Activated gamma-delta T cell (primary cell): ENCODE measurements at places on chromosomes 1 and 21.

DNA sequence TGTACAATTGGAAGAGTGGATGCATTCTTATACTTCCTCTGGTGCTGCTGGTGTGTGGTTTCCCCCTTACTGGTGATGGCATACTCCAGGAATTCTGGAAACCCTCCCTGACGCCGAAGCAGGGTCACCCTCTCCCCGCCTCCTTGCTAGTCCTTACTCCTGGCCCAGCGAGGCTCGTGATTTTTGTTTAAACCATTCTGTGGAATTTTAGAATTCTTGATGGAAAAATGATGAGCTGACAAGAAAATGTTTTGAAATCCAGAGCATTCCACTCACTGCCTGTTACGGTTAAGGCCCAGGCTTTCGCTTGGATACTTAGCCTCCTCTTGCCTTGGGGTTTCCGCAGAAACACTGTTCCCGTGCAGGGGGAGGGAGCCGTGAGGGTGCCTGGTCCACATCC is 41.1 kb downstream of the IL6R start:
- no peak for DNase-seq

DNA sequence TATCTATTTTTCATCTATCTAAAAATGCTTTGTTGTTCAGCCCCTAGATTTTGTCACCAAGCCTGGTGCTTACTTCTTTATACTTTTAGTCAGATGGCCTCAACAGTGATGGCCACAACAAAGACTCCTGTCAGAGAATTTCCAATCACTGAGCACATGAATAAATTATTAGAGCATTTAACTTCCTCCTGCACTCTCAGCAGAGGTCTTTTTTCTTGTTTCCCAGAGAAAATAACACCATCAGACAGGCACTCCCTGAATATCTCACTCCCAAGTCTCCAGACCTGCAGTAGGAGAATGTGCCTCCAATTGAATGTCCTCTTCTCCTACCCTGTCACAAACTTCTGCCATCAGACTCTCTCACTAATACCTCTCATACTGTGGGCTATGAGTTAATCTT is 616.0 kb upstream of the NR5A2 start:
- DNase-seq: no peak

GRCh38 chr1:7899741-7900140 is 40.9 kb downstream of the TNFRSF9 start:
- no peak for DNase-seq

- no peak for DNase-seq
Measured at GRCh38 chr1:228417483-228418203, 982 bp upstream of the TRIM17 start.

- DNase-seq: no peak
Measured at GRCh38 chr1:96674915-96675314, 46.7 kb upstream of the PTBP2 start.

- DNase-seq: no peak
Measured at GRCh38 chr1:234253732-234254131, 119.5 kb upstream of the COA6 start.

DNA sequence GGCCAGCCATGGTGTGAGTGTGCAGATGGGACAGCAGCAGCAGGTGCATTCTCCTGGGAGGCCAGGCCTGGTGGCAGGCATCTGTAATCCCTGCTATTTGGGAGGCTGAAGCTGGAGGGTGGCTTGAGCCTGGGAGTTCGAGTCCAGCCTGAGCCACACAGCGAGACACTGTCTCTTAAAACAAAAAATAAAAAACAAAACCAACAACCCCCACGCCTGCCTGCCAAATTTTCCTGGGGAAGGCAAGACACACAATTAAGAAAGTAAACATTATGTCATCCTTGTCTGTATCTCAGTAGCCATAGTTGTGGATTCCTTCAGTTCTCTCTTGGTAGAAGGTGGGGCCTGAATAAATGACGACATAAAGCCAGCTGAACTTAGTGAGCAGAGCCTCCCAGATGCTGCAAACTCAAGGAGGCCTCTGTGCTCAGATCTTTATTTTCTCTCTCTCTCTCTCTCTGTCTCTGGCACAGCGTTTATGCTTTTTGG is 57.6 kb upstream of the CD34 start:
- no peak for DNase-seq

GRCh38 chr1:238660849-238661248 is 725.5 kb upstream of the CHRM3 start:
- DNase-seq: no peak

- no peak for DNase-seq
Measured at GRCh38 chr1:7171574-7171973, 386.3 kb downstream of the CAMTA1 start.

- DNase-seq: no peak
Measured at GRCh38 chr1:31795801-31796621, 19.8 kb downstream of the SPOCD1 start.

GRCh38 chr1:81554108-81554507 is 246.6 kb upstream of the ADGRL2 start:
- DNase-seq: no peak

GRCh38 chr1:174134003-174134659 is 25.2 kb upstream of the RABGAP1L start:
- no peak for DNase-seq

DNA sequence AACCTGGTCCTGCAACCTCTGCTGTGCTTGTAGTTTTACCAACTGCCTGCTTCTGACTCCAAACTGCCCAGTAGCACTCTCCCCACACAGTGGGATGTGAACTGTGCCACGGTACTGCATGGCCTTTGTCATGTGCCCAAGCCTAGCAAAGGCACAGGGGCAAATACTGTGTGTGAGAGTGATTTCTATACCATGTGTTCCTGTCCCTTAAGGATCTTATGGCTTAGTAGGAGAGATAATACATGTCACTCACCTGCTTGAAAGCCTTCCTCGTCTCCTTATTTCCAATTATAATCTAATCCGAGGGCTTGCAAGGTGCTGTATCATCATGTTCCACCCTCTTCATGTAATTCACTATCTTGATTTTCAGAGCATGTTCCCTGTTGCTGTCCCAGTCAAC is 51.3 kb downstream of the UBE4B start:
- DNase-seq: no peak

GRCh38 chr1:223538981-223539380 is 126.5 kb downstream of the CAPN8 start:
- DNase-seq: no peak

DNA sequence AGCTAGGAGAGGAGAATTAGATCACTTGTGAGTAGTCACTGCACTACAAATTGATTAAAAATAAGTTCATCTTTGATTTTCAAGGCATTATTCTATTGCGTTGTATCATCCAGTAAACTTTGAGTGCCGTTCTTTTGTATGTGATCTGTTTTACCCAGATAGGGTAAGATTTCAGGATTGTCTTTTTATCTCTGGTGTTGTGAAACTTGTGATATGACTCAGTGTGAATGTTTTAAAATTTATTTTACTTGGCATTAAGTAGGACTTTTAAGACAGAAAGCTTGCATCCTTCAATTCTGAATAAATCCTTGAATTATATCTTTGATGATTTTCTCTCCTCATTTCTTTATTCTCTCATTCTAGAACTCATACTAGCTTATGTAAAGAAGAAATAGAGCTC is 93.3 kb upstream of the ADAMTS5 start:
- no peak for DNase-seq

GRCh38 chr1:33680281-33680840 is 183.5 kb upstream of the HMGB4 start:
- no peak for DNase-seq

GRCh38 chr1:93824834-93825233 is 54.2 kb downstream of the DNTTIP2 start:
- DNase-seq: no peak

GRCh38 chr1:66253330-66253921 is 280.5 kb upstream of the SGIP1 start:
- no peak for DNase-seq

- no peak for DNase-seq
Measured at GRCh38 chr1:10578070-10578469, 103.3 kb downstream of the PEX14 start.

DNA sequence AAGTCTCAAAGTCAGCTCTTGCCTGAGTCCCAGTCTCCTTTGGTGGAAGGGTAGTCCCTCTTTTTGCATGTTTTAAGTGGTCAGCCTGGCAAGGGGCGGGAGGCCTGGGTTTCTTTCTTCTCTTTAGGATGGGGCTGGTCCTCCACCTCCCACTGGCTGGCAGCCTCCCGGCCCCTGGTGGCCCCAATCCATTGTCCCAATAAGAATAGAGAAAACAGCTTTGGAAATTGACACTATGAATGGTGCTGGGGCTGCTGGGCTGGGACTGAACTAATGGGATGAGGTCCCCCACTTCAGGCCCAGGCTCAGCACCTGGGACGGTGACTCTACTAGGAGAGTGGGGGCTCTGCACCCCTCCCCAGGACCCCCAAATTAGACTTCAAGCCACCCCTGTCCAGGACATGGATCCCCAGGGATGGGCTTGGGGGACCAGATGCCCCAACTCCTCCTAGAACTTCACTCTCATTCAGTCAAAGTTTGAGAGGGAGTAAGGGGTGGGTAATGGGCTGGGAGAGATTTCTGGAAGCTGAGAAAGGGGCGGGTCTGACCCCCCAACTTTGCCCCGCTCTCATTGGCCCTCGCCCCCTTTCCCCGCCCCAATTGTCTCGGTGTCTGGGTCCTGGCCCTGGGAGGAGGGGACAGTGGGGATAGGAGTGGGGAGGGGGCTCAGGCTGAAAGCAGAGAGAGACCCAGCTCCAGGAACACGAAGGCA is 18.2 kb downstream of the SLC27A3 start:
- no peak for DNase-seq

DNA sequence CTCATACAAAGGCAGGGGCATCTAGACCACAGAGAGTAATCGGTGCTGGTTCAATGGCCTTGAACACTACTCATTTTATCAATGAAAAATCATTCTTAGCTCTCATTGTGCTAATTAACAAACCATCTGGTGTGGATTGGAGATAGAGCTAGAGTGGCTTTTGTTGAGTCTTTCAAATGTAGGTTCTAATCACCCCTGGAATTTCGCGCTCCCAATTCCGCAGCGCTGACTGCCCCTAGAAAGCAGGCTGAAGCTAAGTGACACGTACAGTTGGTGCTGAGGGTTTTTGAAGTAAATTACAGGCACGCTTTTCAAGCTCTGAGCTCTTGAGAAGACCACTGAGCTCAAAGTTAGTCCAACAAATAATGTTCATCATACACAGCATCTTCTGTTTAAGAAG is 31.2 kb upstream of the CA6 start:
- no peak for DNase-seq

- no peak for DNase-seq
Measured at GRCh38 chr21:26818906-26819305, 26.3 kb downstream of the ADAMTS1 start.

- DNase-seq: no peak
Measured at GRCh38 chr1:87134625-87135328, 193.9 kb upstream of the LMO4 start.

GRCh38 chr1:229862017-229862774 is 204.8 kb upstream of the GALNT2 start:
- DNase-seq: no peak

DNA sequence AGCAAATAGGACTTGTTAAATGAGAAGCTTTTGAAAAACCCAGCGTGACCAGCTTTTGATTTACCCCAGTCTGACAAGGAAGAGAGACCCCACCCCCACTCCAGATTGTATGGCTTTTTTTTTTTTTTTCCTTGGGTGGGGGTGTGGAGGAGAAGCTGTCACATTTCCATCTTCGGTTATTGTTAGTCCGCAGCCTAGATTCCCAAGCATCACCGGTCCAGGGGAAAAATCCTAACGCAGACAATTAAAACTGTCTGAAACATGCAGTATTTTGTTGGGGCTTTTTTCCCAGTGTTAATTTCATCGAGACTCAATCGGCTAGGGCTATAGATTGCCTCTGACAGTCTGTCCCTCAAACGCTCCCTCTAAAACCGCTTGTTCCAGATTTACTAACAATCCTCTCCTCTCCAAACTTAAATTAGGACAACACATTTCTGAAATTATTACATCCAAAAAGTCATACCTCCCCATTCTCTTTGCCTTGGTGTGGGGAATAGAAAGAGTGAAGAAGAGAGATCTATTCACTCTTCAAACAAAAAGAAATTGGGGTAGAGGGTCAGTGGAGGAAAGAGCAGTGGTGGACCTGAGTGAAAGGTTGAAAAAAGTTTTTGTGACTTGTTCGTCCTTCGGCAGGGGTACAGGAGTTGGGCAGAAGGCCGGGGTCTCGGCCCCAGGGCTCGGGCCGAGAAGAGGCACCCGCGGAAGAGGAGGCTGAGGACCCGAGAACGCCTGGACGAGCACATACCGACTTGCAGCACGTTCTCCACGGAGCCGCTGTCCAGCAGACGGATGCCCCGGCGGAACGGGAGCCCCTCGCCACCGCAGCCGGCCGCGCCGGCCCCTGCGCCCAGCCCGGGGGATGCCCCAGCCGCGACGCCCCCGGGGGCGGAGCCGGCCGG is 1.1 kb downstream of the ZSWIM5 start:
- peak; percentile 25 for DNase-seq

DNA sequence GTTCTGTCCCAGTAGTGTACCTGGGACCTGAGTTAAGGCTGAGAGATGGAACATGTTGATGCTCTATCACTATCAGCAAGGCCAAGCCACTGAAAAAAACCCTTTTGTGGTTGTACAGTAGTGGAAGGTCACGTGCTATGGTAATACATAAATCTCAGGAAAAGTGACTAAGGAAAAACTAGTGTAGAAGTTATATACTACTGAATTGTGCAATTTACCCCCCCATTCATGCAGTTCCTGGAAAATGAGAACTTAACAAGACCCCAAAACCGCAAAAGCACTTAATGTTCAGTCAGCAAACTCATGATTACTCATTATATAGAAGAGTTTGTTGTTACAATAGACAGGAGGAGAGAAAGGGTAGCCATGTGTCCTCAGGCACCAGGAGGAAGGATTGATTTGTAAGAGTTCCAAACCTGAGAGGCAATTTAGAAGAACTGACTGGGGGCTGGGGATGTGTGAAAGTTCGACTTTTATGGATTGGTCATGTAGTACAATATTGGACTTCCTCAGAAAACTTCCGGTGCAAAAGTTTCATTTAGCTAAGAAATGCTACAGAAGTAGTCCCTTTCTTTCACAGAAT is 91.6 kb downstream of the RGL1 start:
- DNase-seq: no peak

DNA sequence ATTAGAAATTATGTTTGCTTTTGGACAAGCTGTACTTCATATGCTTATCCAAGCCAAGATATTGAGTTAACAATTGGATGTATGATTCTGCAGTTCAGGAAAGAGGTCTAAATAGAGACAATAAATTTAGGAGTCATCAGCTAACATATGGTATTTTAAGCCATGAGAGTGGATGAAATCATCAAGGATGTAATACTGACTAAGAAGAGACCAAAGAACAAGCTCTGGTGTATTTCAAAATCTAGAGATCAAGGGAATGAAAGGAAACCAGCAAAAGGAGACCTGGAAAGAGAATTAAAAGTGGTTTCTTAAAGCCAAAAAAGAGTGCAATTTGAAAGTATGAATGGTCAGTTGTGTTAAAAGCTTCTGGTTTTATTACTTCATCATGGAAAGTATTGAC is 183.6 kb upstream of the BEND5 start:
- no peak for DNase-seq

DNA sequence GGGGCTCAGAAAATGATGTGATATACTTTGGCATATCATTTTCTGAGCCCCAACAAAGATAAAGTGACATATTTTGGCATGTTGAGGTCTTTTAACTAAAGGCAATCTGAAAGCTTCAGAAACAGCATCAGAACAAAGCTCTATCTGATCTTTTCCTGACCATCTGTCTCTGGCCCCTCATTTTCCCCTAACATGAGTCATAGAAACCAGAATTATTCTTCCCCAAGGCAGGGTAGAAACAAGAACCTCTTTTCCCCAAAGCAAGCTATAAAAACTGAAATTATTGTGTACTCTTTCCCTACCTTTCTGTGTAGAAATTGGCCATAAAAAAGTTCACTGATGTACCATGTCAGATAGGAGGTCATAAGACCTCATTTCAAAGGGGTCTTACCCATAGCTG is 48.7 kb upstream of the PLA2G4A start:
- no peak for DNase-seq

- no peak for DNase-seq
Measured at GRCh38 chr1:201149400-201149799, 4.9 kb downstream of the TMEM9 start.
